Posterior cingulate gyrus (tissue), 11 donors: ENCODE measurements at places on chromosomes 16 and 17.
A peak's percentile ranks its signal among the peaks of the same experiment; 100 is the strongest.

DNA sequence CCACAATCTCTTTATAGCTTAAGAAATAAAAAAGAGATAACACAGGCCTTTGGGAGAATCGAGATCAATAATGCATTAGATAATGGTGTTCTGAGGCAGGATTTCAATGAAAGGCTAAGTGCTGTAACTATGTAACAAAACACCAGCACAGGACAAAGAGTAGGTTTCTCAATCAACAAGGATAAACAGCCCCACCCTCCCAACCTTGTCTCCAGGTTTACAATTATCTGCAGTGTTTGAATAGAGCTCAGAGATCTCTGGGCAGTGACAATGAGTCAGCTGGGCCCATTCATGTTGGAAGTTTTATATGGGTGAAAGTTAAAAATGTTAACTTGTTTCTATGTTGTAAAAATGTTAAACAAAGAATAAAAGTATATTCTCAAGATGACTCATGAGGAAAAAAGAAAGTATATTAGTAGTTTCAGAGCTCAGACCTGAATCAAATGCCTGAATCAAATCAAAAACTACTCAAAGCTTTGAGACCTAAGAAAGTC, 17.0 kb upstream of the KRT20 start:
- no peak for DNase-seq

GRCh38 chr17:62804822-62805221, 3.3 kb downstream of the MARCHF10 start:
- DNase-seq = no peak

DNA sequence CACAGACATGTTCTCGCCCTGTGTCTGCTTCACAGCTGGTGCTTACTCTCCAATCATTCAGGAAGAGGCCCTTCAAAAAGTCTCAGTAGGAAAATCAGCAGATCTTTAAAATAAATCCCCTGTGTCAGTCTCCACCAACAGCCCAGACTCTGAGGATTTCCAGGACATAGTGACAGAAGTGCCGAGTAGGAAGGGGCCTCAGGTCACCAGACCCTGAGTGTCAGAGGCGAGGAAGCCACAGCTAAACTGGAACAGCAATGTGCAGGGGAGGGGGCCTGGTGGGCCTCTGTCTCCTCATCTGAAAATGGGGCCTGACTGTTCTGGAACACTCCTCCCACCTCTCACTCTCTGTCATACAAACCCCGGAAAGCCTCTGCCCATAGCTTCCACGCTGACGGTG, 6.3 kb downstream of the CACNG4 start:
- DNase-seq = no peak

DNA sequence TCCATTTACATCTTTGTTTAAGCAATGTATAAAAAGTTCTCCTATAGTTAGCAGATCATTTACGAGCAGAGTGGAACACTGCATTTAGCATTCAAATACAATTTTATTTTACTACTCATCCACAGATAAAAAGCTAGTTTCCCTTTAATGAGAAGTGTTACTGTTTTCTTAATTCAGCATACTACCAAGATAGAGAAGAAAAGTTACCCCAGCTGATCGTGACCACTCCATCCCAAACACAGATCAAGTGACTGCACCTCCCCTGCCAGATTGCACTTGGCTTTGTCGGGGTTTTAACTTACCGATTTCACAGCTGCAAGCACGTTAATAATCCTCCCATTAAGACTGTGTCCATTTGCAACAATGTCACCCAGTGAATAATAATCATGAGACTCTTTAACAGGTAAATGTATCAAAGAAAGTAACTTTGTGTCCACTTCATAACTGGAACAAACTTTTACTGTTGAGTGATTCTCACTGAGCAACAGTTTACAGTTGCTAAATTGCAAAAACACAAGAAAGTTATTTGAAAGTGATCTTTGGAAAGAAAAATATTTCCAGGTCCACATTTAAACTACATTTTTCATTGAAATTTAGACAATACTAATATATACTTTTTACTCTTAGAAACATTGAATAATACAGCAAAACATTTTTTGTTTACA, 14.4 kb downstream of the MEIOB start:
- DNase-seq = no peak

DNA sequence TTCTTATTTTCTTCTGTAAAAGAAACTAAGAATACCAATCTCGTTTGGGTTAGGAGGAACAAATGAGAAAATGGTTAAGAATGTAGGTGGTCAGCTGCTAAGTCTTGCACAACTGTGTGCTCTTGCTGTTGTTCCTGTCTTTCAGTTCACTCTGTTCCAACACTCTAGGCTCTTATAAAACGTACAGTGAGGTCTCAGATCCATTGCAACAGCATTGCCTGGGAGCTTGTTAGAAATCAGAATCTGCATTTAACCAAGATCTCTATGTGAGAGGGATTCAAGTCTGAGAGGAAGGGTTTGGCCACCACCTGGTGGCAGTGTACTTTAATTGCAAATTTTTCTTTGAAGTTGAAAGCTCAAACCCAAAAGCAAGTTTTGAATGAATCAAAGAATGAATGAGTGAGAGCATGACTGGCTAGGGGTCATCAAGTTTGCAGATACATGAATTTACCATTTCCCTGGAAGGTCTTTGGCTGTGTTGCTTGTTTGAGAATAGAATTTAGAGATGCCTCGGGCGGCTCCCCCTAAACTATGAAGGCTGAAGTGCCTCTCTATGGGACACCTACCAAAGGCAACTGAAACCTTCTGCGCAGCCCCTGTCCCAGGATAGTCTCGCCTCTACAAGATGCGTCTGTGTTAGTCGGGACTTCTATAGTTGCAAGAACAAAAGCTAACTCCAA, 2.5 kb downstream of the ALOX15B start:
- peak; percentile 26 for DNase-seq

DNA sequence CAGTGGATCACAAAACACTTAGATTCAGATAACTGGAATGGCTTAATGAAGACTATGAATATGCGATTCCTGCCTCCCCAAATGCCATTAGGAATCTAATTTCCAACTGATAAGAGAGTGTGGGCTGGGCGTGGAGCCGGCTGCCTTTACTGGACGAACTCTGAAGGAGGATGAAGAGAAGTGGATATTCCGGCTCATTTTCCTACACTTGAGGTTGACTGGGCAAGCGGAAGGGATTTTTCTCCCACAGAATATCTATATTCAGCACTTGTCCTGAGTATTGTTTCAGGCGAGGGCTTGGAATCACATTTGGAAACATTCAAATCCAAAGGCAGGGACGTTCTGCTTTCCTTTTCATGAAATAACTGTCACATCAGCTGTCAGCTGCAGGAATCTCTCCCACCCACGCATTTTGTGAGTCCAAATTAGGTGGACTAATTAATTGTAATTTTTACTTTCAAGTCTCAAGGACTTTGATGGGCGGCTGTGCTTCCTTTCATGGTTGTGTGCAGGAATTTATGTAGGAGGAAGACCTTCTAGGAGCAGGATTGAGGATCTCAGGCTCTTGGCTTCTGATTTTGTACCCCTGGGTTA, 138.5 kb downstream of the PITPNC1 start:
- DNase-seq = no peak
